ENCODE measurements at places on chromosomes 1 and 21.

DNA sequence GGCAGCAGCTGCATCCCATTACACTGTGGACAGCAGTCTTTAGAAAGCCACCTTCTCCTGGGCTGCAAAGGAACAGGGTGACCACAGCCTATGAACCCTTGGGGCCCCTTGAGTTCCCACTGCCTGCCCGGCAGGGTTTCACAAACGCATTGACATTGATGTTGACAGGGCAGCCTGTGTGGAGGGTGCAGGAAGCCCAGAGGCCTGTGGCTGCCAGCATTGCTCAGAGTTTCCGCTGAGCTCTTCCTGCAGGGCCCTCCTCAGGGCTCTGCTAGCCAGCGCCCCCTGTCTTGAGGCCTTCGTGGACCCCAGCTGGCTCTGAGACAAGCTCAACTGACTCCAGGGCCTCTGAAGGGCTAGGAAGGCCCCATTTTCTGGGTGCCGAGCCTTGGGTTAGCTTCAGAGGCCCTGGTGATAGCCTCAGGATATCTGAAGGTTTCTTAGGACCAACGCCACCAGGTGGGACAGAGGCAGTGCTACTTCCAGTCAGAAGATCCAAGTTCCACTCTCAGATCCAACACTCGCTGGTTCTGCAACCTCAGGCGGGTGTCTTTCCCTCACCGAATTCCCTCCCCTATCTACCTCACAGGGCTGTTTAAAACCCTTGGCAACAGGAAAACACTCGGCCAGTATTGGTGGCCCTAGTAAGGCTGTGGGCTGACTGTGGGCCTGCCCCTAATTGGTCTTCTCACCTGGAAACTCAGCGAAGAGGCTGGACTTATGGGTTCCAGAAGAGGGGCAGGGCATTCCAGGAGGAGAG, 27.2 kb upstream of the EPS8L3 start:
- peak; percentile 77 for DNase-seq

GRCh38 chr1:3814771-3815561, 18.7 kb upstream of the LRRC47 start:
- DNase-seq, result no peak

- no peak for DNase-seq
Observed at GRCh38 chr1:200737647-200738291, 924 bp upstream of the CAMSAP2 start.

GRCh38 chr21:46180778-46181391, 3.4 kb downstream of the SPATC1L start:
- DNase-seq, result no peak

DNA sequence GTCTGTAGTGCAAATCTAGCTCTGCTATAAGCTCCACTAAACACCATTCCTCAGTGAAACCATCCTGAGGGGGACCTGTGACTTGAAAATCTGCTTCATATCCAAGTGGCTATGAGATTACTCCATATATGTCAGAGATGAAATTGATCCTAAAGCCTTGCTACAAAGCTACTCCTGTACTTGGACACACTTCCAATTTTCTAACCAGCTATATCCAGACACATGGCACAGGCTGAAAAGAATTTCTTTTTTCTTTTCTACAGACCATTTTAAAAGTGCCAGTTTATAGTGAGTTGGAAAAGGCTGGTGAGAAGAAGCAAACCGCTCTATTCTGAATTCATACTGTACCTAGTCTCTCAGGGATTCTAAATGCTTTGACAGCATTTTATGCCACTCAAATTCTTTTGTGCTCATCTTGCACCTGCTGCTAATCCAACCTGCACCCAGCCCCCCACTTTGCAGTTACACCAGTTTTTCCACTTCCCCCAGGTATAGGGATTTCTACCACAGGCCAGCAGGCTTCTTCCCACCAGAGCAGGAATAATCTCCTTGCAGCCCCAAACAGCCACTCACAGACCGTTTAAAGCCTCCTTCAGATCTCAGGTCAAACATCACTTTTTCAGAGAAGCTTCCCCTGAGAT, 112.5 kb downstream of the RERE start:
- no peak for DNase-seq

GRCh38 chr1:236067854-236068454, 3.1 kb upstream of the NID1 start:
- DNase-seq, result no peak

- peak; percentile 89 for DNase-seq
Observed at GRCh38 chr1:32249831-32250525, 1.1 kb upstream of the LCK start.

DNA sequence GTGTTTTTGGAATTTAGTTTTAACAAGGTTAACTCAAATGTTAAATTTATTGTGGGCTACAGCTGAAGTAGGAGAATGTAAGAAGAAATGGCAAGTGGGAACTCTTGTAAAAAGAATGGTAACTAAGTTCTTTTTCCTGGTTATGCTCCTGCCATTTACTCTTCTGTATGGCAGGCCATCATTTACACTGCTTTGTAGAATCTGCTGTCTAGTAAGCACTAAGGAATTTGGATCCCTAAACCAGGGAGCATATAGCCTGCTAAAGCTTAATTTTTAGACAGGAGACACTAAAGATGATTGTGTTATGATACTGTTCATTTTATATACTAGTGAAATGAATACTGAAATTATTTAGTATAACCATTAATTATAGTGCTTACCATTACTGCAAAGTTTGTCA, 85.3 kb downstream of the CAMTA1 start:
- DNase-seq, result no peak

DNA sequence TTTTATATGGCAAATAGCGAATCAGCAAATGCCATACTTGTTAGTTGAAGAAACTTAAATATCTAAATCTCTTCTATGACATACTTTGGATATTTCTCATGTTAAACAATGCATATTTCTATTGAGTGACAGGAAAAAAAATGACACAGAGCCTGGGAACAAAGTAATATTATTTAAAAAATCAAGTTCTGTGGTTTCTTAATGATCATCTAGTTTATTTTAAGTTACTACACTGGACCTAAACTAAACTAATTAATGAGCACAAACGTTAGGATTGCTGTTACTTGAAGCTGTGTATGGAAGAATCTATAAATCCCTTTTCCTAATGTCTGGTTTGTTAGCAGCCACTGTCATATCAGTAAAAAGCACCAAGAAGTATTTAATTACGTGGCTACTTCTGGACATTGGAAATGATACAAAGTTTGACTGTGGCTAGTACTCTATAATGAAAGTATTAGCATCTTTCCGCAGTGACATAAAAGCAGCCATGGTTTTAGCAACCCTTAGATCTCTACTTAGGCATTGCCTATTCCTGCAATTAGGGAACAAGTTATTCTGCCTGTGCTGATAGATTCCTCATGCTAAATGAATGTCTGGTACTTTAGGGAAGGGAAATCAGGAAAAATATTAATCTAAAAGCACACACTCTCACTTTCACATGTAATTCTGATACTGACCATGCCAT, 981.7 kb upstream of the B3GALT2 start:
- no peak for DNase-seq

GRCh38 chr1:64790832-64791487, 46.1 kb downstream of the RAVER2 start:
- DNase-seq, result no peak

DNA sequence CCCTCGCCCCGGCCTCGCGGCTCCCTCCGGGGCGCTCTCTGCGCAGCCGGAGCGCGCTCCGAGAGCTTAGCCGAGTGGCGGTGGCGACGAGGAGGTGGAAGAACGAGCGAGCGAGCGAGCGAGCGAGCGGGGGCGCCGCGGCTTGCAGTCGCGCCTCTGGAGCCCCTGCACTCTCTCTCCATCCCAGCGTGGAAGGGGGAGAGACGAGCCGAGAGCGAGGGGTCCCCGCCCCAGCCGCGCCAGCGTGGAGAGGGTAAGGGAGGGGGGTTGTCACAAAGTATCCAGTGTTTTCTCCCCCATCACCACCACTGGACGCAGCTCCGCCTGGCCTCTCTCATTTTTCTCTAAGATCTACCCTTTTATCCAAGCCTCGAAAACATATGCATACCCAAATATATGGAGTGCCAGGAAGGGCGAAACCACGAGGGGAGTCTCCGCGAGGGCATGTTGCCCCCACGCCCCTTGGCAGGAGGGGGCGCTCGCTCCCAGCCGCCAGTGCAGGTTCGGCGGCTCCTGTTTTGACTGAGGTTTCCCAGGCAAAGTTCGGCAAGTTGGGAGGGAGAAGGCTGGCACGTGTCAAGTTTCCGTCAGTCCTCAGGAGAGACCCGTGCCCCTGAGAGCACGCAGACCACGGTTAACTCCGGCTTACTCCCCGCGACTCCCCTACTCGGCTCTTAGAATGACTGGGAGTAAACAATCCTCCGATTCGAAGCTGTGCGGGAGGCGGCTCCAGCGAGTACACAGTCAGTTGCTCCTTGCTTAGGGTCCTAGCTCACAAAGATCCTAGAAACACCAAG, 569 bp upstream of the DAB1 start:
- DNase-seq, result no peak

- DNase-seq, result no peak
Observed at GRCh38 chr21:45926281-45926680, 55.3 kb upstream of the COL6A1 start.

DNA sequence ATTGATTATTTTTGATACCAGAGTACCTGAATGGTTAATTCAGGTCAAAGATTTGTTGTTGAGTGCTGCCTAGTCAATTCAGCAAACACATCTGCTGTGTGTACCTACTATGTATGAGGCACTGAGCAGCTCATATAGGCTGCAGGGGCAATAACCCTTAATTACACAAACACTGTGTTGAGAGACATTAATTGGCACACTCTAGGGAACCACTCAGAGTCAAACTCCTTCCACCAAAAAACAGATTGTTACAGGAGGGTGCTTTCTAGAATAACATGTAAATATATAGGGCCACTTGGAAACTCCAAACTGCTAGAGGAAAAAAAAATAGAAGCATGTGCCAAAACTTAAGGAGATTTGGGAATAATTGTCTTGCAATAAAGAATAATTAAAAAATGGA, 31.3 kb downstream of the UBE2U start:
- DNase-seq, result no peak

- DNase-seq, result no peak
Observed at GRCh38 chr1:39737546-39738169, 1.0 kb upstream of the PPIE start.

DNA sequence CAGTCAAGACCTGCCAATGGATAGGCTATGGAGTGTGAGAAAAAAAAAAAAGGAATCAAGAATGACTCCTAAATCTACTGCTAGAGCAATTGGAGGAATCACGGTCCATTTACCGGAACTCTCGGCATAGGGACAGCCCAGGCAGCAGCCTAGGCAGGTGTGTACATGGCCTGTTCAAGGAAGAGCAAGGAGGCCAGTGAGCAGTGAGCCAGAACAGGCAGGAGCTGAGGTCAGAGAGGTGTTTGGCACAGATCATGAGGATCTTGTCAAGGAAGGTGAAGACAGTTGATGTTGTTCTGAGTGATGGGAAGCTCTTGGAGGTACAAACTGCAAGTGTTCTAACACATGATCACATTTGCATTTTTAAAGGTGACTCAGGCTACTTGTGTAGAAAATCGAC, 40.6 kb upstream of the HHAT start:
- DNase-seq, result no peak

DNA sequence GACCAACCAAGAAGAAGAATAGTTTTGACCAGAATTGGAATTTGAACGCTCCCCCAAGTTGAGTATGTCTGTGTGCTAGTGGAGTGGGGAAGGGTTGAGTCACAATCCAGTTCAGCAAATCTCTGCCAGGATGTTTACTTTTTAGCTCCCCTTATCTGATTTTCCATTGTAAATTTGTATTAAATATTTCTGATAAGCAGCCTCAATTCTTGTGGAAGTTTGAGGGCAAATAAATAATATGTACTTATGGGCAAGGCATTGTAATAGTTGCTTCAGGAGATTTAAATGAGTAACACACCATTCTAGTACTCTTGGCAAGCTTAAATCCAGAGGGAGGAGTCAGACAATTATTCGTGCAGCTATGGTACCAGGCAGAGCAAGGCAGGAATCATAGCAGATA, 14.4 kb downstream of the CXADR start:
- DNase-seq, result no peak

GRCh38 chr1:167599957-167600581, 30.0 kb upstream of the RCSD1 start:
- DNase-seq, result peak; percentile 16

- DNase-seq, result no peak
Observed at GRCh38 chr1:61170328-61171238, 88.2 kb downstream of the NFIA start.

GRCh38 chr21:41472753-41473548, 35.0 kb downstream of the TMPRSS2 start:
- DNase-seq, result no peak

DNA sequence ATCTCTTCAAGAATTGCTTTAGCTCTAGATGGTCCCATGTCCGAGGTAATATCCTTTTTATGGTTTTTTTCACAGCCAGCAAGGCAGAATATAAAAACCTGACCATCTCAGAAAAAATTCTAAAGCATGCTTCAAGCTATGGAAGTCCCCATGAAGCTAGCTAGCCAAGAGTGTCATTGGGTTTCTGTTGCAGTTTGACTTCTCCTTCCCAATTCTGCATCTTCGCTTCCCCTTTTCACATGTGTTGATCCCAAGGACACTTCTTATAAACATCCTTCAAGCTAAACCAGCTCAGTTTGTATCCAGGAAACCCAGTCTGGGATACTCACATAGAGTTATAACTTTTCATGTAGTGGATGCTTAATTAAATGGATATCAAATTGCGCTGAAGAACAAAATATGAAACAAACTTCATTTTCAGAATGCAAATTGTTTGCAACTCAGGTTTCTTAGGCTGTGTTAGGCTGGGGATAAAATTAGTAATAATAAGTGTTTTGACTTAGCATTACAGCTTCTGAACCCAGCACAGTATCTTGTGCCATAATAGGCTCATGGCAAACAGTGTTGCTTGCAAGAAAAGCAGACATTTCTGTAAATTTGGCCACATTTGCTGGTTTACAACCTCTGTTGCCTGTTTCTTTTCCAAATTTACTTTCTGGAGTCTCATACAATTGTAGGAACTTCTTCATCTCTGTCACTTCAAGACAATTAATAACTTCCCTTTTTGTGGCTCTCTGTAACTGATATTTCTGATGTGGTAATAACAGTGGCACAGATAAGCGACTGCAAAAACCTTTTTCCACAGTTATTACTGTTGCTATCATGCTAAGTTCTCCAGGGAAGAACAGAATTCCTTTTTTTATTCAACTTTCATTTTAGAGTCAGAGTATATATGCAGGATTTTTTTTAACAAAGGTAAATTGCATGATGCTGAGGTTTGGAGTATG, 53.2 kb downstream of the NCAM2 start:
- DNase-seq, result no peak

DNA sequence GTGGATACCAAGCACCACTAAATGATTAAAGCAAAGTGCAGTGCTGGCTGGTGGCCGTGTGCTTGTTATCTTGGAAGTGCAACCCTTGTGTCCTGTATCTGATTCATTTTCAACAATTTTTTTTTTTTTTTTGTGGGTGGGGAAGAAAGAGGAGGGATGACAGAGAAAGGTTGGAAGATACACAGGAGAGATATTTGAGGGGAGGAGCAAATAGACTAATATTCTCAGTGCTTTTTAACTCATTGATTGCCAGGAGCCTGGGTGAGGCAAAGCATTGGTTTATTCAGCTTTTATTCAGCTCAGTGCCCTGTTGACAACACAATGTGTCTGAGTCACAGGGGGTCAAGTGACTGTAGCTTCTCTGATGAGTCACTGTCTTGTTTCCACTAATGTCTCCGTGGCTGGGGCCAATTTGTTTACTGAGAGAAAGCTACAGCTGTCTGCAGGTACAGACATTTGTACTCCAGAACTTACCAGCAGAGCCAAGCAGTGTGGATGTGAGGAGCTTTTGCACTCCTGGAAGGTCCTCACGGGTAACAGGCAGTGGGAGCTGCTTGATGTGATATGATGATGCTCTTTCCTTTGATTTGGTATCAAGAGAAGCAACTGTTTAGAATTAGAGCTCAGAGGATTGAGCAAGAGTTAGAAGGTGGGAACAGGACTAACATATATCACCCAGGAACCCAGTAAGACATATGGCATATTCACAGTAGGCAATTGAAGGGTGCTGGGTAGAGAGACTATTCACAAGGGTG, 23.6 kb upstream of the DNM3 start:
- DNase-seq, result no peak

Data from CD4-positive, alpha-beta T cell treated with Interferon gamma for 1 hour (primary cell).